ENCODE measurements at places on chromosomes 1 and 21.

GRCh38 chr1:238895911-238896310, 490.5 kb upstream of the CHRM3 start:
- DNase-seq: no peak

- DNase-seq: no peak
Observed at GRCh38 chr1:55378582-55378981, 163.4 kb upstream of the USP24 start.

GRCh38 chr1:87760155-87760554, 431.5 kb downstream of the LMO4 start:
- no peak for DNase-seq

DNA sequence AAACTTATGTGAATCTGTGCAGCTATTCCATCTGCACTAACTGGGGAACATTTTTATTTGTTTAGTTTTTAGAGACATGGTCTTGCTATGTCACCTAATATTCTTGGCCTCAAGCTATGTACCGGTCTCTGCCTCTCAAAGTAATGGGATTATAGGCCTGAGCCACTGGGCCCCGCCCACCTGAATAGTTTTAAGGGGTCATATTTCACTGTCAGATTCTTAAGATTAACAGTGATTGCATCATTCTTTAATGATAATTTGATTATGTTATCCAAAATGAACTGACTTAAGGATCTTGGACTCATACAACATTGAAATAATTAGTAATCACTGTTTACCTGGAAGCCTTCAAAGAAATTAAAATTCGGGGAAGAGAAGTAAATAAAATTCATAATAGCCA, 12.6 kb upstream of the KLF18 start:
- DNase-seq: no peak

All from left ventricle myocardium inferior (tissue), 1 donor.